CD14-positive monocyte (primary cell): ENCODE measurements at places on chromosomes 12 and 14. TPM values are rescaled to one million over a fixed set of nuclear protein-coding genes. Genes with fewer than 3 reads are reported as not detected.
A peak's percentile ranks its signal among the peaks of the same experiment; 100 is the strongest.

DNA sequence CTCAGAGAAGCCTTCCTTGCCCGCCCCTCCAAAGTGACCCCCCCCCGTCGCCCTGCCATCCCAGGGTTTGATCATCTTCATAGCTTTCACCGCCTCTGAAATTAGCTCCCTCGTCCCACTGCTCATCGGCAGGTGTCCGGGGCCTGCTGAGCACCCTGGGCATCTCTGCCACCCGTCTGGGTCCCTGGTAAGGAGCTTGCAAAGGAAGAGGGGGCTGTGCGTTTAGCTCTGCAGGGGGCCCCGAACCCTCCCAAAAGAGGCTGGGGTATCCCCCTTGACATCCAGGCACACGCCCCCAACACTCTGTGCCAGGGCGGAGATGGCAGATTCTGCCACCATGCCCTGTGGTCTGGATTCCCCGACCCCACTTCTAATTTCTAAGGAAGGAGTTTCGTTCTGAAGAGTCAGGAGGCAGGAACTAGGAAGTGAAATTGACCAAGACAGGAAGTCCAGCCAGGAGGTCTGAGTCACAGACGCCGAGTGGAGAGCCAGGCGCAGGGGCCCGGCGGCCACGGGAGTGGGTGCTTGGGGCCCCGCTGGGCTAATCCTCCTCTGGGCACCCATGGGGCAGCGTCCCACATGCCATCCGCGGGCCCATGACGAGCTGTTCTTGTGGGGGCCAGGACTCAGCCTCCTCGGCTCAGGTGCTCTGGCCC is 95.7 kb downstream of the RFLNA start:
- H3K4me1 ChIP-seq = peaks cover 77% of the 10 kb centered on the region
- no peaks in the 10 kb centered on the region for H3K27me3 ChIP-seq
- DNase-seq = peak; percentile 93
- H3K27ac ChIP-seq = peak overlapping the region; percentile 99
- H3K36me3 ChIP-seq = peaks cover 23% of the 10 kb centered on the region

DNA sequence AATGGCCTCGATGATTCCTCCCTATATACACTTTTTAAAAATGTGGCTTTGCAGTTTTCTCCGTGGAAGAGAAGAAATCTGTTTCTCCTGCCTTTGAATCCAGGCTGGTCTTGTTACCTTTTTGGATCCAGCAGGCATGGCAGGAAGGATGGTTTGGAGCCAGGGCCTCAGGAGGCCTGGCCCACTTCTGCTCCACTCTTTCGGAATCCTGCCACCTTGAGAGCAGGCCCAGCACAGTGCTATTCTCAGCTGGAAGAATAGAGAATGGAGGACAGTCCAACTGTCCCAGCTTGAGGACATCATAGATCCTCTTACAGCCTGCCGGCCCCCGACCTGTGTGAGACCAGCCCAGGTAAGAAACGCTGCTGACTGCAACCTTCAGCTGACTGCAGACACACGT is 421.5 kb downstream of the FUT8 start:
- no peaks in the 10 kb centered on the region for H3K4me1 ChIP-seq
- H3K36me3 ChIP-seq = no peaks in the 10 kb centered on the region
- H3K27ac ChIP-seq = no peak overlapping the region
- DNase-seq = no peak
- no peaks in the 10 kb centered on the region for H3K27me3 ChIP-seq

DNA sequence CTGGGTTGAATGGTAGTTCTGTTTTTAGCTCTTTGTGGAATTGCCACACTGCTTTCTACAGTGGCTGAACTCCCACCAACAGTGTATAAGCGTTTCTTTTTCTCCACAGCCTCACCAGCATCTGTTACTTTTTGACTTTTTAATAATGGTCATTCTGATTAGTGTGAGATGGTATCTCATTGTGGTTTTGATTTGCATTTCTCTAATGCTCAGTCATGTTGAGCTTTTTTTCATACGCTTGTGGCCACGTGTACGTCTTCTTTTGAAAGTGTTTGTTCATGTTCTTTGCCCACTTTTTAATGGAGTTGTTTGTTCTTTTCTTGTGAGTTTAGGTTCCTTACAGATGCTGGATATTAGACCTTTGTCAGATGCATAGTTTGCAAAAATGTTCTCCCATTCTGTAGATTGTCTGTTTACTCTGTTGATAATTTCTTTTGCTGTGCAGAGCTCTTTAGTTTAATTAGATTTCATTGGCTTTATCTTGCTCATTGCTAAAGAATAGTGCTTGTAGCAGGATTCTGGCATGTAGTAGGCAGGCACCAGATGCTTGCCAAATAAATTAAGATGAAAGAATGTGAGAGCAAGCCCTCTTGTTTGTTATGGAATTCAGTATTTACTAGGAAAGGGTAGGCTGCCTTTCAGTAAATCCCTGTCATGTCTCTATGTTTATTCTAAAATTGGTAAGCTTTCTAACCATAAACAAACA is 86.8 kb downstream of the PDE3A start:
- DNase-seq = no peak
- H3K36me3 ChIP-seq = no peaks in the 10 kb centered on the region
- H3K4me3 ChIP-seq = no peak overlapping the region
- H3K27me3 ChIP-seq = no peaks in the 10 kb centered on the region

SIX6 gene
- not detected for polyA plus RNA-seq

GALNT16 gene
- 0.01 TPM in 1 of 2 replicates, not detected in the other for polyA plus RNA-seq
